Hematopoietic multipotent progenitor cell treated with erythropoietin and hydrocortisone succinate and interleukin-3 and kit ligand, for 4 days (in vitro differentiated cells): ENCODE measurements at places on chromosomes 13 and 19.

GRCh38 chr19:373391-374182 is 29.0 kb upstream of the MIER2 start:
- DNase-seq: no peak

GRCh38 chr19:30183807-30184490 is 188.2 kb upstream of the ZNF536 start:
- no peak for DNase-seq

DNA sequence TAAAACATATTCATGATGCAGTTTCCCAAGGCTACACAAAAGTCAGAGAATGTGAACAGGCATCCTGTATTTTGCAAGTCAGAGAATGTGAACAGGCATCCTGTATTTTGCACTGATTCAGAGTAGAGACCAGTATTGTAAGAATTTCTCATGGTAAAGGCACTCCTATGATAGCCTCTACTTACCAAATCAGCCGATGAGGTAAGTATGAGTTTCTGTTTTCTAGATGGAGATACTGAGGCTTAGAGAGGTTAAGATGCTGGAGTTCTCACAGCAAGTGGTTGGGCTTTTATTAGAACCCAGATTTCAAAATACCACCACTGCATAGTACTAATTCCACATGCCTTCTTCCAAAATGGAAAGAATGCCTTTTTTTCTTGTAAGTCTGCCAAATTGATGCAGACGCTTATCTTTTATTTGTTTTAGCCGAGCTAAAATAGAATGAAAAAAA is 12.3 kb downstream of the TPT1 start:
- DNase-seq: no peak

DNA sequence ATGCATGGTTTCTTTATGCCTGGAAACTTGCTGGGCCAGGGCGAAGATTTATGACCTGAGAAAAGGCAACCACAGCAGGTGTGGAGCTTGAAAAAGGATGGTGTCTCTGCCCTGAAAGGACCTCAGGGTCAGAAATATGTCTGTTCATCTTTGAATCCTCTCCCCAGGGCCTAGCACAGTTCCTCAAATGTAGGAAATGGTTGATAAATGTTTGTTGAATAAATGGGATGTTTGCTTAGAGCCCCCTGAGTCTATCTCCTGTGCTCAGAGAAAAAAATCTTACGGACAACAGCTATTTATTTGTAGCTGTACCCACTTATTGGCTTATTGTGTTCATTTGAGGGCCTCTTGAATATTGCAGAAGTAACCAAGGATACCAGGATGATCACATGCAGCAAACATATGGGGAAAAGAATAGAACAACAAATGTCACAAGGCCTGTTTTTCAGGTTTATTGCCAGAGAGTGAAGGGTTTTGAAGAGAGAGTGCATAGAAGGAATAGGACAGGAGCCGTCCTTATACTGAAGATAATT is 114.5 kb downstream of the KLF5 start:
- no peak for DNase-seq

DNA sequence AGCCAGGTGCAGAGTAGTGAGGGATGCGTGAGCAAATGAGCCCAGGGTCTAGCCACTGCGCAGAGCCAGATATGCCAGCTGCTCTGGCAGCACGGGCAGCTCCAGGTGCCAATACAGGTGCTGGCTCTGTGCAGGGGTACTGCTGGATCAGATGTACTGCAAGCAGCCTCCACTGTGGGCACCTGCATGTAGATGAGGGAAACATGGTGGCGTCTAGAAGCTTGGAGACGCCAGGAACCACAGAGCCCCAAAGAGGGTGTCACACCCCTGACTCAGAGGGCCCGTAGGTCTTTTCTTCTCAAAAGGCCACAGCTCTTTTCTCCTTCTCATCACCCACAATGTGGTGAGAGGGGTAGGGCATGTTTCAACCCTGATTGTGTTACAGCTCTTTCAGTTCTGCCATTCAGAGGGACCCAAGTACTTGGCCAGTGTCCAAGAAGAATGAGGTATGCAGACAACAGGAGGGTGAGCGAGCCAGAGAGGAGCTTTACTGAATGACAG is 244.4 kb upstream of the SLITRK1 start:
- DNase-seq: peak; percentile 63

DNA sequence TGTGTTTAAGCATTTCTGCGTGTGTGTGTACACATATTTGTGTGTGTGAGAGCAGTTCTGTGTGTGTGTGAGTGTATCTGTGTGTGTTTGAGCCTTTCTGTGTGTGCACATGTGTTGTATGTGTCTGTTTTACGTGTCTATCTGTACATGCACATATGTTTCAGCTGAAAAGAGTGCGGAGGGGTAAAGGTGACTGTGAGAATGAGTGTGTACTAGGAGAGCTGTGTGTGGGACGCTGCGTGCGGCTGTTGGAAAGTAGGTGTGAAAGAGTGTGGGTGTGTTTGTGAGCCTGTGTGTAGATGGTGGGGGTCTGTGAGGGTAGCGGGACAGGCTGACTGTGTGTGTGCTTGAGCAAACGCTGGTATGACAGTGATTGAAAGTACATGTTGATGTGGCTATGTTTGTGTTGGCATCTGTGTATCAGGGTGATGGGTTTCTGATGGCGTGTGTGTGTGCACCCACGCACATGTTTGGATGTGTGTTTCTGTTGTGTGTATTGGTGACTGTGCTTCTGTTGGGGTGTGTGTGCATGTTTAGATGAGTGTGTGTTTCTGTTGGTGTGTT is 7.5 kb upstream of the TPM4 start:
- no peak for DNase-seq

DNA sequence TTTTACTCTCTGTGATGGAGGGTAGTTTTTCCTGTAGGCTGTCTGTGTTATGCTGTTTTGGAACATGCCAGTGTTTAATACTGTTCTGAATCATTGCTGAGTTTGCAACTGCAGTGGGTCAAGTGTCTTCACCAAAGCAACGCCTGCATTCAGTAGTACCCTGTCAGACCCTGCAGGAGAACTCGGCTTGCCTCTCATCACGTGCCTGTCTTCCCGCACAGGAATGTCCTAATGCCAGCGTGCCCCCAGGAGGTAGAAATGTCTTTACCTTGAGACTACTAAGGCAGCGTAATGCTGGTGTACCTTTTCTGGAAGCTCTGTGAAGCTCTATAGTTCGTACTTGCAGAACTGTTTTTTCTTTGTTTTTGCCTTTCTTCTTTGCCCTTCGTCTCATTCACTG is 42.3 kb downstream of the POLR1D start:
- DNase-seq: no peak
